ENCODE measurements at places on chromosomes 2 and 18. TPM values are rescaled to one million over a fixed set of nuclear protein-coding genes. Genes with fewer than 3 reads are reported as not detected.
A peak's percentile ranks its signal among the peaks of the same experiment; 100 is the strongest.

GRCh38 chr2:236862961-236863728, 222.5 kb upstream of the COPS8 start:
- no peak for DNase-seq

SERPINB12 gene
- not detected for total RNA-seq

GRCh38 chr2:172470958-172471922, 43.9 kb downstream of the ITGA6 start:
- DNase-seq: no peak

- peak; percentile 7 for DNase-seq
Measured at GRCh38 chr2:215535741-215536140, 99.9 kb upstream of the FN1 start.

DNA sequence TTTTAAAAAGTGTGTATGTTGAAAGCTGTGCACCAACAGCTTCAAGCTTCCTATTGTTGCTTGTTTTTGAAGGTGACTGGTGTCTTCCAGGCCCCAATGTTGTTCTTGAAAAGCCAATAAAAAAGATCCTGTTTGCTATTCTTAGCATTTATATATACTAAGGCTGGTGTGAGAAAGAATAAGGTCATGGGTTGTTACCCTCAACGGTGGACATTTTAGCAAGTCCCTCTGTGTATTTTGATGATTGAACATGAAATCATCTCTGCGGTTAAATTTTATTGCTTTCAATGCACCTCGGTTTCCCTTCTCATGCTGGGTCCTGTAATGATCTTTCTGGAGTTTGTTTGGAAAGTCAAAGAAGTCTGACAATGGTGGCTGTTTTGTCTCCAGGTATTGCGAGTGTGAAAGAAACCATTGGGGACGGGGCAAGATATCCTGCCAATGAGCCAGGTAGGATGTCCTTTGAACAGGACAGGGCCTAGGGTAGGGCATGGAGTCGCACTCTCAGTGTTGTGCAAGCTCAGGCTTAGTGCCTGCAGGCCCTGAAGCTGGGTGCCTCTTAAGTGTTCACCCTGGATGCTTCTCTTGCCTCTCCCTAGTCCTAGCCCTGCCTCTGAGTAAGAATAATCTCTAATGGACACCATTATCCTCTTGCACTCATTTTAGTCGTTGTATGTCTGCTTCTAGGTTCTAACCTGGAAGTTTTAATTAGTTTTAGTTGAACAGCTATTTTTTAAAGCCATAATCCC, 16.0 kb upstream of the KLF7 start:
- DNase-seq: no peak

- no peak for DNase-seq
Measured at GRCh38 chr2:239178954-239179353, 221.9 kb downstream of the HDAC4 start.

DNA sequence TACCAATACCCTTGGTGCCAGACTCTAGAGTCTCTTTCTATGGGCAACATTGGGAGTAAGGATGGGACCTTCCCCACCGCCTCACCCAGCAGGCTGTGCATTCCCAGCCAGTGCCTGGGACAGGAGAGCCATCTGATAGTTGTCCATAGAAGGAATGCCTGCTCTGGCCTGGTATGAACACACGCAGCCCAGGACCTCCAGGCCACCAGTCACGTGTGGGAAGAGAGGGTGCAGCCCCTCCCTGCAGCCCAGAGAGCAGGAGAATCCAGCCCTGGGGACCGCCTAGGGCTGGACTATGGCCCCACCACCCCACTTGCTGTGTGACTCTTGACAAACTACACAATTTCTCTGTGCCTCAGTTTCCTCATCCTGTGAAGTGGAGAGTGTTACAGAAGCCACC, 52.5 kb upstream of the ID2 start:
- no peak for DNase-seq

GRCh38 chr18:48946329-48946835, 4.4 kb downstream of the SMAD7 start:
- peak; percentile 68 for DNase-seq

- DNase-seq: no peak
Measured at GRCh38 chr2:12300019-12300602, 416.6 kb upstream of the TRIB2 start.

- no peak for DNase-seq
Measured at GRCh38 chr2:232502911-232503808, 15.5 kb upstream of the ECEL1 start.

DNA sequence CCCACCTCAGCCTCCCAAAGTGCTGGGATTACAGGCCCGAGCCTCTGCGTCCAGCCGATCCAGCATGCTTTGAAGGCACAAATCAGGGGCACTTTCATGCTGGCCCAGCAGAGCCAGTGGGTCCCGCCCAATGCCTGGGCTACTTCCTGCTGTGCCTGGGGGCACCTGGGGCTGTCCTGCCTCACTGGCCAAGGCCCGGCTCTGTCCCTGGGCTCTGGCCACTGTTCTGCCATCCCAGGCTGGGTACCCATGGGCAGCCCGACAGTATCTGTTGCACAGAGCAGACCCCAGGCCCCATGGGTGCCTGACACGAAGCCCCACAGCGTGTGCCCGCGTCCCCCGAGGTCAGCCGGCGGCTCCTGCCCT, 6.8 kb upstream of the GAL3ST2 start:
- no peak for DNase-seq

GRCh38 chr2:53231908-53232307, 535.7 kb upstream of the CHAC2 start:
- no peak for DNase-seq

FZD7 gene
- 10.8 TPM for total RNA-seq

CRIM1 gene
- 406 TPM for total RNA-seq

- DNase-seq: no peak
Measured at GRCh38 chr2:173898996-173899395, 66.2 kb downstream of the SP3 start.

ZCCHC2 gene
- total RNA-seq: 8.3 TPM

DNA sequence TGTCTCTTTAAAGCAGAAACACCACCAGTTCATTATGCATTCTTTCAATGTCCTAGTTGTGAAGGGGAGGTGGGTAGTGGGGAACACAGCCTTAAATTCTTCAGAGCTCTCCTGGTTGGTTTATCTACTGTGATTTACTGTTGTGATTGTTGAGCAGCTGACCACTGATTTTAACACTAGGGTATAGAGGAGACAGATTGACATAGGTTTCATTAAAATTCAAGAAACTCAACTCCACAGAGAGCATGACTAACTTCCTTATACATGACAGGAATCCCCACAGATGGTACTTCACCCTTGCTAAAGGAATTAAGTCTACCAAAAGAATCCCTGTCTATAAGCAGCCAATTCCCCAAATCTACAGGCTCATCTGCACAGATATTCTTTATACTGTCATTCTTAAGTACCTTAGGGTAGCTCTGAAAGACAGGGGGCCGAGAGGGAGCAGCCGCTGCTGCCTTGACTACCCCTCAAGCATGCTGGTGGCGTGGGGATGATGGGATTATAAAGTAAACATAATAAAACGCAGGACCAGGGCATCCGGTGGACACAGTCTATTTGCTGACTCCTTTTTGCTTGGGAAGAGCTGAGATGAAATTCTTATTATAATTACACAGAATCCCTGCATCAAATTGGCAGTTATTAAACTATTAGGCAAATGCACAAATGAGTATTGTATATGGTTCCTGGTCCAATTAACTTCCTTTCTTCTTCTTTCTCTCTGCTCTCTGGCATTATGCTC, 1377.6 kb upstream of the PIK3C3 start:
- peak; percentile 46 for DNase-seq

TLX2 gene
- total RNA-seq: 1.7 TPM

LHCGR gene
- total RNA-seq: not detected

DNA sequence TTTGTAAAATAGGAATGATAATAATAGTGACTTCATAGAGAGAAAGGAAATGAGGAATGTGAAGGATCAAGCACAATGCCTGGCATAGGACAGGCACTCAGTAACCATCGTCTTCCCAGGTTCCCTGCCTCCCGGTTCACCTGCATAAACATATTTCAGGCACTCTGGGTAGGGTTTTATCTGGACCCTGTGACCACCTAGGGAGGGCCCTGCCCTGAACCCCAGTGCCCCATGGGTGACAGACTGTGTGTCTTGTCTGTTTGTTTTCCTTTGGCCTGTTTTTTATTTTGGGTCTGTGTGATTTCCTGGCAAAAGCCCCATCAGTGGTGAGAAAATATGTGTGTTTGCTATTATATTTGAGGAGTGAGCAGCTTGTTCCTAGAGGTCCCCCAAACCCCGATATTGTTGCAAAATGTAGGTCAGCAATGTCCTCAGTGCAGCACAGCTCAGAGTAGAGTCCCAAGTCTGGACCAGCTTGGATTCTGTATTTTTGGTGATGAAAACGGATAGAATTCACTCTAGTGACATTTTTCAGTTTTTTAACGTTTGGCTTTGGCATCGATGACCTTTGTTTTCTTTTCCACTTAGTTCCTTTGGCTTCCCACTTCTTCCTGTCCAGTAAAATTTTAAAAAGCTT, 9.6 kb upstream of the NT5C1B start:
- no peak for DNase-seq

- peak; percentile 58 for DNase-seq
Measured at GRCh38 chr2:136384531-136385303, 266.8 kb upstream of the CXCR4 start.

LMAN2L gene
- total RNA-seq: 49.3 TPM

DNA sequence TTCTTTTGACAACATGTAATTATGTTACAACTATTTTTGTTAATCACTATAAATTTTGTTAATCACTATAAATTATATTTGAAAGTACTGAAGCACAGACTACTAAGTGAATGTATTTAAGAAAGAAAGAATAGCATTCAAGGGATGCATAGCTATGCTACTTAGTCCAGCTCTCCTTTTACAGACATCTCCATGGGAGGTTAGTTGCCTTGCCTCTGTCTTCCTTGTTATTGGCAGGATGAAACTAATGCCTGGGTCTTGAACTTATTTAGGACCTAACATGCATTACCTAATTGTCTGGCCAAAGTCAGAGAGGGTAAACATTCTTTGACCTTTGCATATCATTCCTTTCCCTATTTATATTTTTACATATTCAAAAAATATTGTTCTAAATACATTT, 519.5 kb downstream of the NRXN1 start:
- DNase-seq: no peak

DNA sequence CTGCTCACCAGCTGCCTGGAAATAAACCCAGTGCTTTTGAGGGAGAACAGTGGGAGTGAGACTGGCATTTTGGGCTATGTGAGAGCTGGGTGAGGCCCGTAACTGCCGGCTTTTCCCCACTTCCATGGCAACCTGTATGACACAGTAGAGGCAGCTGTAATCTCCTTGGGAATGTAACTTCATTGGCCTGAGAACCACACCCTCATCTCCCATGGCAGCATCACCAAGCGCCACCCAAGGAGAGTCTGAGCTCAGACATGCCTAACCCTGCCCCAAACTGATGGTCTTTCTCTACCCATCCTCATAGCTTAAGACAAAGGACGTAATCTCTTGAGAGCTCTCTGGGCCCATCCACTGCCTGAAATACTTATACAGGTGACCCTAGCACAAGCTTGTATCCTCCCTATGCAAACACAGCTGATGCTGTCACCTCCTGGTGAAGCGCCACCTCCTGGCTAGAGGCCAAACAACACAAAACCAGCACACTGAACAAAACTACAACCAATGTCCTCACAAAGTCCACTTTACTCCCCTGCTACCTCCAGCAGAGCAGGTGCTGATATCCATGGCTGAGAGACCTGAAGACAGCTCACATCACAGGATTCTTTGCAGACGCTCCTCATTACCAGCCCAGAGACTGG, 763.4 kb upstream of the NRXN1 start:
- DNase-seq: peak; percentile 13

C2orf78 gene
- not detected for total RNA-seq

GRCh38 chr2:30492185-30492584, 45.1 kb downstream of the LCLAT1 start:
- no peak for DNase-seq

KLHL30 gene
- 6.3 TPM for total RNA-seq

DNA sequence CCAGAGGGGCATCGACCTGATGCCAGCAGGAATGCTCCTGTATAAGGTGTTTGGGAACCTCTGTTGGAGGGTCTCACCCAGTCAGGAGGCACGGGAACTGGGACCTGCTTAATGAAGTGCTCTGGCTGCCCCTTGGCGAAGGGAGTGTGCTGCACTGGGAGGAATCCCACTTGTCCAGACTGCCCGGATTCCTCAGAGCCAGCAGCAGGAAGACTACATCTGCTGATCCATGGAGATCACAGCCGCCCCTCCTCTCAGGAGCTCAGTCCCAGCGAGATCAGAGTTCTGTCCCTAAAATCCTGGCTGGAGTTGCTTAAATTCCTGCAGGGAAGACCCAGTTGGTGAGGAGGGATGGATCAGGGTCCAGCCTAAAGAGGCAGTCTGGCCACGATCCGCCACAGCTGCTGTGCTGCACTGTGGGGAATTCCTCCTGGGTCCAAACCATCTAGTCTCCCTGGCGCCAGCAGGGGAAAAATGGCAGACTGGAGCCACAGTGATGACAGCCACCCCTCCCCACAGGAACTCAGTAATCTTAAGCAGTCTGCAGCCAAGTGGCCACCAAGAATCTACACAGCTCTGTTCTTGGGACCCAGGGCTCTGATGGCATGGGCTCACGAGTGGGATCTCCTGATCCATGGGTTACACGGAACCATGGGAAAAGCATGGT, 76.5 kb upstream of the NRP2 start:
- no peak for DNase-seq

TXNDC2 gene
- 0.05 TPM for total RNA-seq

SLC4A3 gene
- total RNA-seq: 11.4 TPM

GRCh38 chr18:9559253-9559652, 55.1 kb downstream of the PPP4R1 start:
- DNase-seq: no peak

DNA sequence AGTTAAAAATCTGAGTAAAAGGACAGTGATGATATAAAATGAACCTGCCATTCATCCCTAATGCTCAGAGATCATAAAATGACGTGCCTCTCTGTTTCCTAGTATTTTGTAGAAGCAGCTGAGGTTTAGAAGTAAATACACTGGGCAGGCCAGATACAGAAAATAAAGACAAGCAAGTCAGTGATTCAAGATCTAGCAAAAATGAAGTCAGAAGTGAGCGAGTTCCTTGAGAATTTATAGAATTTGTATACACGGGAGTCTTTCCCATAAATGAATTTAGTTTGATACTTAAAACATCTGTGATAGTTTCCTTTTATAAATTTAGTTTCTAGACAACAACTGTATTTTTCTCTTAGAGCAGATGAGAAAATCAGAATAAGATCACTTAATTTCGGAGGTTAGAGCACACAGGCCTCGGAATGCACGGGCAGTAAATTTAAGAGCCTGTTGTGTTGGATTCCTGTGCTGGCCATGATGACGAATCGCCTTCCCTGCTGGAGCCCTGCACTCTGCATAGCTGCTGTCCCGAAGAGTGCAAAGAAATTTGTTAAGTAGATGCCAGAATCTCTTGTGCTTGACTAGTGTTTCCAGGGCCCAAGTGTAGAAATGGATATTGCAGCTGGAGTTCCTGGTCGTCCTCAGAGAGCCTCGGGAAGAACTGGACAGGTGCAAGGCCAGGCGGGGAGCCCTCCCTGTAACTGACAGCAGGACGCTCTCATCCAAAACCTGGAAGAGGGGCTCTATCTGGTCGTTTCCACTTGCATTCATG, 83.7 kb upstream of the RBM44 start:
- DNase-seq: peak; percentile 64

- DNase-seq: peak; percentile 18
Measured at GRCh38 chr2:201233812-201234662, 26.3 kb upstream of the CASP8 start.

C1GALT1C1L gene
- total RNA-seq: 2.1 TPM

Data from A172 (cell line).